ENCODE measurements at places on chromosomes 4 and X.

- H3K27ac ChIP-seq: no peak overlapping the region
- no peaks in the 10 kb centered on the region for H3K27me3 ChIP-seq
- H3K4me1 ChIP-seq: no peaks in the 10 kb centered on the region
- H3K36me3 ChIP-seq: no peaks in the 10 kb centered on the region
- H3K4me3 ChIP-seq: no peak overlapping the region
Measured at GRCh38 chr4:93183576-93183975, 645.0 kb upstream of the ATOH1 start.

DNA sequence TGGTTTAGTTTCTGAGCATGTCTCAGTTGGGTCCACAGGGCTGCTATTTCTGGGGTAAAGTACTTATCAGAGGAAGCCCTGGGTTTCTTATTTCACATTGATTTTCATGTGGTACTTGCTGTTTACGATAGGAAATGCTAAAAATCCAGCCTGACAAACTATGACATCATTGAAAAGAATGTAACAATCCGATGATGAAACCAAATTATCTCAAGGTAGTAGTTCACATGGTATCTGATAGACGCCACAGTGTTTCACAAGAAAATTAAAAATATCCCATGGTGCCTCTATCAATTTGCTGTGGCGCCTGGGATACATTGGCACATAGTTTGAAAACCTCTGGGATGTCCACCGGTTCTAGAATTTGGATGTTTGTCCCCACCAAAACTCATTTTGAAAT lies 418.9 kb upstream of the RPS6KA3 start:
- no peak overlapping the region for H3K27ac ChIP-seq
- no peaks in the 10 kb centered on the region for H3K4me1 ChIP-seq
- DNase-seq: no peak
- no peak overlapping the region for H3K4me3 ChIP-seq
- no peaks in the 10 kb centered on the region for H3K36me3 ChIP-seq

DNA sequence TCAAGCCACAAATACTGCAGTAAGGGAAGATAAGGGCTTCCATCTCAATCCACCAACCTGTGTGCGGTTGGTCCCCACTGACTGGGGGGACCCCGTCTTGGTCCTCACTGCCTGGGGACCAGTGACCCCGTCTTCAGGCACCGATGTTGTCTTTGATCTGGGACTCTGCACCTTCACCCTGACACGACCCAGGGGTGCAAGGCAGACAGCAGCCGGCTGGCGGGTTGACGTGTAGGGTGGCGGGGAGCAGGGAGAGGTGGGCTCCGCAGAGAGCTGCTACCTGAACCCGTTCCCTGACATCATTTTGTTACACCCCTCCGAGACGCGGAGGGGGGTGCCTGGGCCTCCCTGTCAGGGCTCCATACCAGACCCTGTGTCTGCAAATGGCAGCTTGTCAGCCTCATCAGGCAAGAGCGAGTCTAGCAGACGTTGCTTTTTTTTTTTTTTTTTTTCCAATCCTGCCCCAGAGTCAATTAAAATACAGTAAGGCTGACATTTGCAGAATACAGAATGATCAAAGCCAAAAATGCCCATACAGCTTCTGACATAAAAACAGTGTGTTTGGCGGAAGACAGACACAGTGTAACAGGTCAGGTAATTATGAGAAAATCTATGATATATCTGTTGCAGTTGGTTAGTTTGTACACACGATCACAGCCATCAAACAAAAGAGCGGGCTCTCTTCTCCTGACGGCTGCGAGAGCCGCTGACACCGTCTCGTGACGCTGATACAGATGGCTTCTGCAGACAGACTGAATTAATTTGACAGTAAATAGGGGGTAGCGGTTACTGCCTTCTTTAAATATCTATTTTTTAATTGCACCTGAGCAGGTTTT lies 118.6 kb downstream of the CRLF2 start:
- no peaks in the 10 kb centered on the region for H3K4me1 ChIP-seq
- H3K27ac ChIP-seq: no peak overlapping the region
- no peak for DNase-seq
- no peaks in the 10 kb centered on the region for H3K27me3 ChIP-seq

DNA sequence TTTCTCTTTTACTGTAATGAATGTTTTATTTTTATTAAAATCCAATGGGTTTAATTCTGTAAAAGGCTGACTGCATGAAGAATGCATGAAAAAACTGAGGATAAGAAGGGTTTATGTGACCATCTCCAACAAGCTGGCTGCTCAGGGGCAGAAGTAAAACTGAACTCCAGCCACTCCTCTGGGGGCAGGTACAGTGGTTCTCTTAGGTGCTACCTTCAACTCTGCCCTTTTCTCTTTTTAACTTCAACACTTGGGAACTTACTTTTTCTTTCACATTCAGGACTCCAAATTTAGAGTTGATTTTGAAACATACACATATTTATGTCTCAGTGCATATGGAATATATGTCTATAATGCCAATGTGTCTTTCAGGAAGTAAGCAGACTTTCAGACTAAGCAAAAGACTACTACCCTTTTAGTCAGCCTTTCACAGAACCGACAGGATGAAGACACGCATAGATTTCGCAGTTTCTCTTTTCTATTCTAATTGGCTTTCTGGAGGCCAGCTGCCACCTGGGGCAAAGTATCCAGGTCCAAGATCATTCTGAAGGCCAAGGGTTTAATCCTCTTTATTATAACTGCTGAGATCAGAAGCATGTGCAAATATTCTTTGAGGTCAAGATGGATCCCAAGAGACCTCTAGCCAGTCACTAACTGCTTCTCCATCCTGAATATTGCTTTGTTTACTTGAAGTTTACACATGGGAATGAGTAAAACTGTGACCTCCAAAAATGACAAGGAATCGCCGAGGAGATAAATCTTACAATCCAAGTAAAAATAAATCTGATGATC lies 30.7 kb downstream of the HS3ST1 start:
- H3K4me1 ChIP-seq: peaks cover 21% of the 10 kb centered on the region
- DNase-seq: no peak
- H3K27me3 ChIP-seq: no peaks in the 10 kb centered on the region
- H3K36me3 ChIP-seq: no peaks in the 10 kb centered on the region
